ENCODE measurements at places on chromosomes 11 and 22.

GRCh38 chr11:3086671-3087150 lies 29.5 kb upstream of the CARS1 start:
- DNase-seq: no peak

DNA sequence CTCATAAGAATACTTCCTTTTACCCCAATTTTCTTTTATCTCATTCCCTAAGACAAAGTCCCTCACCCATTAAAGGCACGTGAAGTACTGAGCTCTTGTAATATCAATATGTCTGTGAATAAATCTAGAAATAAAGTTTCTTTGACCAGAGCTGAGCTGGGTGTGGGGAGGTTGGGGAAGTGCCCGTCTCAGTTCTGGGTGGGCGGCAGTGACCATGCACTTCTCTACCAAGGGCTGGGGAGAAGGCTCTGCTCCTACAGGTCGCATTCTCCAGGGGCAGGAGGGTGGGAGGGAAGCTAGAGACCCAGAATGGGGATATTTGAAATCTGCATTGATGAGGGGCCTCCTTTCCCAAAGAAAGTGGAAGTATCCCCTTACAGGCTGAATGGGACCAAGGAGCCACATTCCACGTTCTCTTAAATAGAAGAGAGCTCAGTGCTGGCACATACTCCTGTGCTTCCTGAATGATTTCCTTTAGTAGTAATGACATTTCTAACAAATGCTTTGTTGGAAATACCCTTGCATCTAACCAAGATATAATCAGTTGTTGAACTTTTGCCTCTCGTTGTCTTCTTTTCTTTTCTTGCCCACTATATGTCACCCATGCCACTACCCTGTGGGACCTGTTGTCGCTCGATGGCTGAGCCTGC lies 16.1 kb downstream of the RBX1 start:
- DNase-seq: no peak

GRCh38 chr11:104594228-104594958 lies 303.9 kb downstream of the CASP12 start:
- DNase-seq: no peak

GRCh38 chr11:84142411-84142810 lies 856.2 kb upstream of the CCDC90B start:
- DNase-seq: peak; percentile 31

All from NCI-H82 (cell line).